ENCODE measurements at places on chromosomes 4 and X.
A peak's percentile ranks its signal among the peaks of the same experiment; 100 is the strongest.

DNA sequence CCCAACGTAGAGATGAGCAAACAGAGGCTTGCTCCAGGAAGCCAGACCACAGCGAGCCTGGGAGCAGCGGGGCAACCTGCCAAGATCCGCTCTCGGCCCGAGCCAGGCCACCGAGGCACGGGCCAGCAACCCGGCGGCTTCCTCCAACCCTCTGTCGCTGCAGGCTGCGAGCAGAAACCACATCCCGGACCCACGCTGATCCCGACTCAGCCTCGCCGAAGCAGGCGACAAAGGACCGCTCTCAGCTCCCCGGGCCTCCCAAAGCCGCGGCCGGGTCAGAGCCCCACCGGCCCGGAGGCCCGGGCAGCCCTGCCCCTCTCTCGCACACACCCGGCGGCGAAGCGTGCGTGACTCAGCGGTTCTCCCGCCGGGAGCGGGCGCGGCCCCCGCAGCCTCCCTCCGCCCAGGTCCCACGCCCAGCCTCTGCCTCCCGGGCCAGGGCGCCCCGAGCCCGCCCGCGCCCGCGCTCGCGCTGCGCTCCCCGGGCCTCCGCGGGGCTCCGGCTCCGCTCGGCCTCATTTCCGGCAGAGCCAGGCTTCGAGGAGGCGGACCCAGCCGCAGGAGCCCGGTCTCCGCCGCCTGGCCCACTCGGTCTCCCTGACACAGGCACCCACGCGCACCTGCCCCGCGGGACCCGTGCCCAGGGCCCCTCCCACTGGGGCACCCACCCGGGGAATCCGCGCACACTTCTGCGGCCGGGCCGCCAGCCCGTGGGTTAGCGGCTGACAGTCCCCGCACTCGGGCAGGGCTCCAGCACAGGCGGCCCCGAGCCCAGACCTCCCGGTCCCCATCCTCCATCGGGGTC, 1.7 kb downstream of the PPP2R2C start:
- no peak for DNase-seq

DNA sequence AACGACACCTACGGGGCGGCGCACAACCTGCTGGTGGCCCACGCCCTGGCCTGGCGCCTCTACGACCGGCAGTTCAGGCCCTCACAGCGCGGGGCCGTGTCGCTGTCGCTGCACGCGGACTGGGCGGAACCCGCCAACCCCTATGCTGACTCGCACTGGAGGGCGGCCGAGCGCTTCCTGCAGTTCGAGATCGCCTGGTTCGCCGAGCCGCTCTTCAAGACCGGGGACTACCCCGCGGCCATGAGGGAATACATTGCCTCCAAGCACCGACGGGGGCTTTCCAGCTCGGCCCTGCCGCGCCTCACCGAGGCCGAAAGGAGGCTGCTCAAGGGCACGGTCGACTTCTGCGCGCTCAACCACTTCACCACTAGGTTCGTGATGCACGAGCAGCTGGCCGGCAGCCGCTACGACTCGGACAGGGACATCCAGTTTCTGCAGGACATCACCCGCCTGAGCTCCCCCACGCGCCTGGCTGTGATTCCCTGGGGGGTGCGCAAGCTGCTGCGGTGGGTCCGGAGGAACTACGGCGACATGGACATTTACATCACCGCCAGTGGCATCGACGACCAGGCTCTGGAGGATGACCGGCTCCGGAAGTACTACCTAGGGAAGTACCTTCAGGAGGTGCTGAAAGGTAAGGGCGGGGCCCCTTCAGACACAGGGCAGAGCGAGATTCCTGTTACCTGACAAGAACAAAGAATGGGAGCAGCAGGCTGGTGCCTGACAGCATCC, 11.7 kb downstream of the RPL9 start:
- DNase-seq, result peak; percentile 45

GRCh38 chr4:123077330-123077729, 154.9 kb upstream of the NUDT6 start:
- no peak for DNase-seq

- DNase-seq, result no peak
Measured at GRCh38 chrX:9033586-9033985, 341 bp downstream of the FAM9B start.

DNA sequence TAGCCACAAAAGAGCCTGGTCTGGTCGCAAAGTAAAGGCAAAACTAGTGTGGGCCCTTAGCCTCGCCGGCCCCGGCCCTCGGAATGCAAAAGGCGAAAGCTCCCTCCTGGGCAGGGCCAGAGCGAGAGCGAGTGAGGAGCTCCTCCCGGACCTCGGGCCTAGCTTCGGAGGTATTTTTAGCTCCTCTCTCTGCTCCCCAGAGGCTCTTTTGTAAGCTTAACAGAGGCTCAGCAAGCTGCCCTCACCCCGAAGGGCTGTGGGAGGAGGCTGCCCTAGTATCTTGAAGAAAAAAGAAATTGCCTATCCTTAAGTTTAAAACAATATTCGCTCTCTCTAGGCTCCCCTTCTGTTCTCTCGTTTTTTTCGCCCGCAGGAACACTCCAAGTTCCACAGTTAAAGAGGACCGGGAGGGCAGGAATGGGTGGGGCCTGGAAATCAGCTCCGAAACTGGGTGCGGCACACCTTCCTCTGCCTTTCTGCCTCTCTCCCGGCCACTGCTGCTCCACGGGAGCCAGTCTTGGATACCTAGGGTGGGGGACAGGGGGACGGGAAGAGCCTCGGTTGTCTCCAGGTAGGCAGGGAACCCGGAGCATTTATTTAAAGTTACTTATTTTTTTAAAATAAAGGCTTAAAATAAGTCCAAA, 12.1 kb downstream of the HAND2 start:
- no peak for DNase-seq

- DNase-seq, result no peak
Measured at GRCh38 chrX:39409246-39409917, 608.1 kb downstream of the MID1IP1 start.

- DNase-seq, result no peak
Measured at GRCh38 chr4:150699599-150699998, 117.6 kb downstream of the MAB21L2 start.

DNA sequence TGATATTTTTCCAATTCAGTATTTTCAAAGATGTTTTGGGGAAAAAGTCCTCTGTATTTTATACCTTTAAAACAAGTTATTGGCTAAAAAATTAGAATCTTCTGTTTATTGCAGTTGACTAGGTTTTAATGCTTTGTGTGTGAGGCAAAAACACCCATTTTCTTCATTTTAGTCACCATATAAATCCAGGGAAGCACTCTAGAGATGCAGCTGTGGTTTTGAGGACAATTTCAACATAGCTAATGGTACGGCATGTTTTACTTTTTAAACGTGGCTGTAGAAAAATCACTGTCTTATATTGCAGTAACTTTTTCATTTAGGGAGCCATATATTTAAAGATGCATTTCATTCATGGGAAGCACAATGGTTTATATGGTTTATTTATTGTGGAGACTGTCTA, 129.1 kb upstream of the PITX2 start:
- DNase-seq, result no peak

- DNase-seq, result no peak
Measured at GRCh38 chr4:165748321-165748720, 124.7 kb upstream of the TLL1 start.

GRCh38 chr4:77001907-77002306, 52.4 kb downstream of the SEPTIN11 start:
- DNase-seq, result no peak

- DNase-seq, result no peak
Measured at GRCh38 chr4:135548711-135549110, 1347.1 kb upstream of the PABPC4L start.

- DNase-seq, result no peak
Measured at GRCh38 chr4:41881981-41882624, 53.1 kb upstream of the TMEM33 start.

GRCh38 chrX:132413459-132413858, 75.4 kb downstream of the MBNL3 start:
- no peak for DNase-seq

GRCh38 chrX:47690175-47690574, 31.2 kb upstream of the UXT start:
- DNase-seq, result no peak

- DNase-seq, result no peak
Measured at GRCh38 chr4:124943938-124944337, 231.4 kb upstream of the ANKRD50 start.

DNA sequence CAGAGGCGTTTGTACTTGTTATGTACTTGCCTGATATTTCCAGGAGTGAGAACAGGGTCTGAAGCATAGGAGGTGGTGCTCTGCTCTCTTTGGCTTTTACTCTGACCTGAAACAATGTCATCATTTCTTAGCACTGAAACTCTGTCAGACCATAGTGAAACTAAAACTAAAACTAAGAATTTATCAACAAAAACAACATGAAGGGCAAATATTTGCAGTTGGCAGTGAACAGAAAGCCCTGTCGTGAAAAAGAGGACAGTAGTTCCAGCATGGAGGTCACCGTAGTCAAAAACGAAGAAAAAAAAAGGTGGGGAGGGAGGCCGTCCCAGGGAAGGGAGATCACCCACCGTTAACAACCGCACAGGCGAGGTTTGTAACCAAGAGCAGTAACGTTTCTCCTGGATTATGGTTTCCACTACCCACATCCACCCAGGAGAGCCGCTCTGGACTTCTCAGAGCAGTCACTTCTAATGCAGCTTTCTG, 97.5 kb downstream of the ANK2 start:
- DNase-seq, result no peak

DNA sequence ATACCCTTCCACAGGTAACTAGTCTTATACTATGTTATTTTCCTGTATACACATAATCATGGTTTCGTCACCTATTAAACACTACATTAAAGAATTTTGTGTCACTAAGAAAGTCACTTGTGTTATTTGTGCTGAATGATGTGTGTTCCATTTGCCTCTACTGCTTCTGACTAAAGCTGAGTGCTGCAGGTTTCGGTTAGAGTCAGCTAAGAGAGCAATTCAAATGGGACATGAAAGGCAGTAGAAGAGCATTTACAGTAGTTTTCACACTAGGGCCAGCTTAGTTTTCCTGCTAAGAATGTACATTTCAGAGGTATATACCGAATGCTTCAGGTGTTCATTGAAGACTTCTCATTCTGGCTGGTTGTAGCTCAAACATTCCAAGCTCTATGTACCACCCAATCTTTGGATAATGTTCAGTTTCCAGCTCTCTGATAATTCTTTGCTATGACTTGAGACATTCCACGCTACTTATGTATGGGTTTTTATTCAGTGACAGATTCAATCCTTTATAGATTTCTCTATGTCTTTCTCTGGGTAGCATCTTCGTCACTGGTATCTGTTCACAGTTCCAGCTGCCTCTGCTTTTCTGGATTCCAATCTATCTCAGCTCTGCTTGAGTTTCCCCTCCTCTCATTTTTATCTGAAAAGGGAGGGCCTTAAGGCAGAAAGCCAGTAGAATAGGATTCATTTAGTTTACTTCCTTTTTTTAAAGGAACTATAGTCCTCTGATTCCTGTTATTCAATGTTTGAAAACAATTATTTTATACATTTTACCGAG, 164.4 kb downstream of the CXXC4 start:
- no peak for DNase-seq

- DNase-seq, result no peak
Measured at GRCh38 chrX:68571610-68572311, 72.9 kb downstream of the YIPF6 start.

GRCh38 chr4:121239951-121240350, 75.8 kb upstream of the TNIP3 start:
- DNase-seq, result no peak

DNA sequence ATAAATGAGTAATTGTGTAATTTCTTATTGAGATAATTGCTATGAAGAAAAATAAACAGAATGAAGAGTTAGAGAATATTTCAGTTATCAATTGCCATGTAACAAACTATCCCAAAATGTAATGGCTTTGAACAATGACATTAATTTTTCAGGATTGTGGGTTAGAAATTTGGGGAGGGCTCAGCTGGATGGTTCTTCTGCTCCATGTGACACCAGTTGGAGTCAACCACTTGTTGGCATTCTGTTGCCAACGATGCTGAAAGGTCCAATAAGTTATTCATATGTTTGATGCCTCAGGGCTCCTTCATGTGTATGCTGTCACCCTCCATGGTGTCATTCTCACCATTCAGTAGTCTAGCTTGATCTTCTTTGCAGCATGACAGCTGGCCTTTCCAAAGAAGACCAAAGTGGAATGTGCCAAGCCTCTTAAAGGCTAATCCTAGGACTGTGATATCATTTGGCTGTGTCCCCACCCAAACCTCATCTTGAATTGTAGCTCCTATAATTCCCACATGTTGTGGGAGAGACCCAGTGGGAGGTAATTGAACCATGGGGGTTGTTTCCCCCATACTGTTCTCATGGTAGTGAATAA, 20.9 kb upstream of the CCDC149 start:
- no peak for DNase-seq

DNA sequence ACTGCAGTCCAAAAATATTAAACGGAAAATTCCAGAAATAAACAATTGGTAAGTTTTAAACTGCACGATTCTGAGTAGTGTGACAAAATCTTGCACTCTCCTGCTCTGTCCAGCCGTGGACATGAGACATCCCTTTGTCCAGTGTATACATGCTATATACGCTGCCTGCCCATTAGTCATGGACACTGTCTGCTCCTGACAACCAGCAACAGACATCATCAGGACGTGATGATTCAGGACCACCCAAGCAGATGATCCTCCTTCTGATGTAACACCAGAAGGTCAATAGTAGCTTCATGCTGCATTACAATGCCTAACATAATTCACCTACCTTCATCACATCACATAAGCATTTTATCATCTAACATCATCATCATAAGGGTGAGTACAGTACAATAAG, 36.3 kb downstream of the ATRX start:
- DNase-seq, result no peak

DNA sequence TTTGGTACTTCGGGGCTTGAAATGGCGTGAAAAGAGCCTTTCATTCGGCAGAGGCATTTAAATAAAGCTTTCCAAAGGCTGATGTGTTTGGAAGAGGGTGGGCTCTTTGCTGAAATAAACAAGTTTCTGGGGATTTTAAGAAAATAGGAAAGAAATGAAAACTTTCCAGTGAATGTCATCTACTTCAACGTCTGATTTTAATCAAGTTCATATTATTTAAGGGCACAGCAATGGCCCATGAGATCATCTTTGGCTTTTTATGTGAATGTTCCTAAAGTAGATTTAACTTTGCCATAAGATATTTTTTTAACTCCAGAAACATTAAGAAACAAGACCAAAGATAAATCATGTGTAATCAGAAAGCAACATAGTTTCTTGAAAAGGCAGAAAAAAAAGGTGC, 69.8 kb upstream of the TTC29 start:
- DNase-seq, result no peak

GRCh38 chr4:75056277-75056676, 123.4 kb downstream of the PARM1 start:
- no peak for DNase-seq

DNA sequence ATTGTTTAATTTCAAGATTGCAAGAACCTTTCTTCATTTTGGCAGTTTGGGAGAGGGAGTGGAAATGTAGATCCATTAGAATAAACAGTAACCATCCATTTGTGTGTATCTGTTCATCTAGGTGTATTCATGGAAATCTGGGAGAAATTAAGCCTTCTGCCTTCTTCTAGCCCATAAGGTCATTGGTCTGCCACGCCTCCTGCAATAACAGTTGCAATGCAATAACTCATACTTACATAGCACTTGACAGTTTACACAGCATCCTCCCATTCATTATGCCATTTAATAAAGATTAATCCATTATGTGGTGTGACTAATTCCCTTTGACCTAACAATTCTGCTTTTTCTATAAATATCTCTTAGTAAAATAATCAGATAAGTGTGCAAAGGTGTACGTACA, 42.6 kb downstream of the SHROOM4 start:
- DNase-seq, result no peak

GRCh38 chrX:111040377-111041017, 55.5 kb upstream of the PAK3 start:
- DNase-seq, result no peak

- no peak for DNase-seq
Measured at GRCh38 chr4:85738721-85739120, 263.8 kb downstream of the ARHGAP24 start.

- DNase-seq, result no peak
Measured at GRCh38 chr4:174177536-174177935, 105.9 kb downstream of the FBXO8 start.

All from stimulated activated CD4-positive, alpha-beta T cell treated with anti-CD3 and anti-CD28 coated beads, TNF-alpha, amount 100 ng/mL, for 48 hours (primary cell).